NCI-H1092 treated with DMSO at 0.1 percent for 48 hours (cell line): ENCODE measurements at places on chromosomes 2 and 18.

DNA sequence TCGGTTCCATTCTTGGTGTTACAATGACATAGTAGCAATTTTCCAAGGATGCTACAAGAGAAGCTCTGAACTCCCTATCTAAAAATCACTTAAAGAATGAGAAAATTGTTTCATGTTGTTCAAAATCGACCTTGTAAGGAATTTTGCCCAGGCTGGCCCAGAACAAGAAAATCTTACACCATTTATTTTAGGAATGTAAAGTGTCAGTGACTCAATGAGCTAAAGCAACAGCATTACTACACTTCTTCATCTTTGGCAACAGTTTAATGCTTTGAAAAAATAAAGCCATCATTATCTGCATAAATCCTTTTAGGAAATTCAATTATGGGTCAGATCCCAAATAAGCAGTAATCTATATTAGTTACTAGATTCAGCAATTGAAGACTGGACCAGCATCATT is 38.6 kb downstream of the SLC25A12 start:
- DNase-seq = no peak

- no peak for DNase-seq
These were observed 120.6 kb downstream of the CAPN13 start for GRCh38 chr2:30686669-30687068.

- no peak for DNase-seq
These were observed 4.7 kb upstream of the TGFA start for GRCh38 chr2:70558195-70558808.

- DNase-seq = no peak
These were observed 90.1 kb downstream of the SLC66A3 start for GRCh38 chr2:11245322-11245721.

DNA sequence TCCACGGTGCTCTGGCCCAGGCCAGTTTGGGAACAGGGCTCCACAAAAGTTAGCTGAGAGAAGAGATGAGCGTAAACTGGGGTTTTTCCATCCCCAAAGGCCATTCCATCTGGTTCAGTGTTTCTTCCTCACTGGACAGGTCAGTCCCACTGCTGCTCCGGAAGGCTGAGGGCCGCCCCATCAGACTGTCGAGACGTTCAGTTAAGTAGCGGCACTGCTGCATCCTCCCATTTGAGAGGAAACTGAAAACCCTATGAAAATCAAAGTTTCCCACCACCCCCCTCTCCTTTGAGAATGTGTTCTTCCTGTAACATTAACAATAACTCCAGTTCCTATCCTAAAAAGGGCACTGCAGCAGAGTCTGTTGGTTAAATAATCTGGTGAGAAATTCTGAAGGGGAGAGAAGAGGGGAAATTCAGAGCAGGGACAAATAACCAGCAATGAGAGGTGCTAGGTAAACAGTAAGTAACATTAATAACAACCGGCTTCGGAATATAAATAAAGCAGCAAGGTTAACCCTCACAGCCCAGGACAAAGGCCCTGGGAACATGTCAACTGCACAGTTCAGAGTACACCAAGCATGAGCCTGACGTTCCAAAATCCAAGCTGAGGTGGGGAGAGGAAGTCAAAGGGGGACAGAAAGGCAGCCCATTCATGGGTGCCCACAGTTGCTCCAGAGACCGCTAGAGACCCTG is 55.4 kb downstream of the UXS1 start:
- no peak for DNase-seq

DNA sequence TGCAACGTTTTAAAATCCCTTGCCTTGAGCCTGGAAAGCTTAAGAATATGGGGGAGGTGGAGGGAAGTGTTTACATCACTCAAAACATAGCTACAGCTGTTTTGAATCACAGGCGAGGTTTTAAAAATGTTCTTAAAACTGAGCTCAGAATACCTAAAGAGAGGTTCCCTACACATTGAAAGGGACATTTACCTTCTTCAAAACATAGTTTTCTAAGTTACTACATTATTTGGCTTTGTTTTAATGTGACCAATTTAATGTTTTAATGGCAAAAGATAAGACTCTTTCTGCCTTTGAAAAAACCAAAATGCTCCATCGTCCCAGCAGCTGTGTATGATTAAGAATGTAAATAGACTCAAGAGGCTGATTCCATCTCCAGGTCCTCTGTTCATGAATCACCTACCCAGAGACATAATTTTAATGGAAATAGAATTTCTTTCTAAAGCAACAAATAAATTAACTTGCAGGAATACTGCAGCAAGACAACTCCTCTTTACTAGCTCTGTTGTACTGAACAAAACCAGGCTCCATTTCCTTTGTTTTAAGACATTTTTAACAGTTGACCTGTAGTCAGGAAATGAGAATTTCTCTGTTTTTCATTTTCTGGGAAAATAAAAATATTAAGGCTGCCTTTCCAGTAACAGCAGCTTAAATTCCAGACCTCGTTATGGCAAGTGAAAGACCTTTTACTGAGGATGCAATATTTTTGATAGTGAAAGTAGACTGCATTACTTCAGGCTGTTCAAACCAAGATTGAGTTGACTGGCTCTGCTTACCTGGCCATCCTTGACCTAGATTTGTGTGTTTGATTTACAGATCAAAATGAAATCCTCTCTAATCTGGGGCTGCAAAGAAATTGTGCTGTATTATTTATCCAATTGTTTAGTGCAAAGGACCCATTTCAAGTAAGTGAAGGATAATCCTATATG is 33.7 kb upstream of the WDR75 start:
- DNase-seq = peak; percentile 57

- no peak for DNase-seq
These were observed 1560.6 kb upstream of the SLC39A10 start for GRCh38 chr2:194096402-194096801.

DNA sequence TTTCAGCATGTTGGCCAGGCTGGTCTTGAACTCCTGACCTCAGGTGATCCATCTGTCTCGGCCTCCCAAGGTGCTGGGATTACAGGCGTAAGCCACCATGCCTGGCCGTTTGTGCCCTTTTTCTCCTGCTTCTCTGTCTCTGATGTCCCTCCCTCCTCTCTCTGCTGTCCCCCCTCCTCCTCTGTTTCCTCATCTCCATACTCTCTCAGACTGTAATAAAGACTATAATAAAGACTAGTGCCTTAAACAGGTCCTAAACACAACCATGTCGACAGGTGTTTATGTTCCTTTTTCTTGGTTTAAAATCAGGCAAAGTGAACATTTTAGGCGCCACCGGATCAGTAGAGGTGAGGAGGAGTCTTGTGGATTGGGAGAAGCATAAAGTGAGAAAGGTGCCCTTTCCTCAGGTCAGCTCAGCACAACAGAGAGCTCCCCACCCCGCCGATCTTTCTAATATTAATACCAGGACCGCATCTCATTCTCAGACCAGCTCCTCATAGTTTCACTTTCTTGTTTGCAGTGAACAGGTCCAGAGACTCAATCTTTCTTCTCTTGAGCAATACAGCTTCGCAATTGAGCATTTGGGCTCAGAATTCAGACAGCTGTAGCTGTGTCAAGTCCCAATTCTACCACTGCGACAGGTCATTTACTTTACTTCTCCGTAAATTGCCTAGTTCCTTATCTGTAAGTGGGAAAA is 23.7 kb downstream of the TIMM21 start:
- no peak for DNase-seq

GRCh38 chr2:239144713-239144999 is 256.2 kb downstream of the HDAC4 start:
- DNase-seq = no peak

- DNase-seq = no peak
These were observed 93.9 kb downstream of the INHBB start for GRCh38 chr2:120439637-120440384.

DNA sequence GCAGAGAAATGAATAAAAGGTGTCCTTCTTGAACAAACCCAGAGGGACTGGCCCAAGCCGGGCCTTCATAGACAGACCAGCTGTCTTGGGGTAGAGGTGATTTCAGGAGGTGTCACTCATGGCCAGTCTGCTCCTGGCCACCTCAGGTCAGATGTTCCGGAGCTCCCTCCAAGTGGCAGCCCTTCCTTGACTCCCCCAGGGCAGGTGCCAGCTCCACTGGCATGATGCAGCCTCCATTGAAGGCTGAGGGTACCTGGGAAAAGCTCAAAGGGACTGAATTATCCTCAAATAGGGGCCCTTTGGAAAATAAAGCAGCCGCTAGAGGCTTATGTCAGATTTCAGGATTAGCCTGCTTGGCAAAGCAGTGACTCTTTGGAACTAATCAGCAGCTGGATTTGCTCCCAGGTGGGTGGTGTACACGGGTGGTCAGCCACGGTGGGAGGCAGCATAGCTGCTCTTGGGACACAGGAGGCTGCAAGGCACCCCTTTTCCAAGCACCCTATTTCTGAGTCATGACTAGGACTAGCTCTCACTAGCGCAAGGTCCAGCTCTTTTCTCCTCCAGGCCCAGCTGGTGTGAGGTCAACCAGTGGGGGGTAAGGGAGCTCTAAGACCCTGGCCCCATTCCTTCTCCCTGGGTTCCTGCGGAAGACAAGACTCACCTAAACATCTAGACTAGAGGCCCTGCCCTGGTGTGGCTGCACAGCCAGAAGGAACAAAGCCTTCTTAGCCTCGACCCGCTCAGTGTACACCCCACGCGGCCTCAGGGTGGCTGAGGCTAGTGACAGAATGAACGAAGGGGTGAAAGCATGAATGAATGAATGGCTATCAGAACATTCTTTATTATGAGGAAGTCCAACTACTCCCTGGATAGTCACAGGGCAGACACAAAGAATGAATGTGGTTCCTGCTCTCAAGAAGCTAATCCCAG is 29.3 kb downstream of the HS1BP3 start:
- DNase-seq = no peak

DNA sequence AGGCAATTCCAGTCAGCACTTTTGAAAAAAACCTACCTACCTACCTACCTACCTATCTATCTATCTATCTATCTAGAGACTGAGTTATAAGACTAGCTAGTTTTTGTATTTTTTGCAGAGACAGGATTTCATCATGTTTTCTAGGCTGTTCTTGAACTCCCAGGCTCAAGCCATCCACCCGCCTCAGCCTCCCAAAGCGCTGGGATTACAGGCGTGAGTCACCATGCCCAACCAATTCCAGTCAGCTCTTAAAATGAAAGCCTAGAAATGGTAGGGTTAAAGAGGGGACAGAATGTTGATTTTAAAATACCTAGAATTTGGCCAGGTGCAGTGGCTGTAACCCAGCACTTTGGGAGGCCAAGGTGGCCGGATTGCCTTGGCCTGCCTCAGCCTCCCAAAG is 19.1 kb downstream of the MSH2 start:
- DNase-seq = no peak

DNA sequence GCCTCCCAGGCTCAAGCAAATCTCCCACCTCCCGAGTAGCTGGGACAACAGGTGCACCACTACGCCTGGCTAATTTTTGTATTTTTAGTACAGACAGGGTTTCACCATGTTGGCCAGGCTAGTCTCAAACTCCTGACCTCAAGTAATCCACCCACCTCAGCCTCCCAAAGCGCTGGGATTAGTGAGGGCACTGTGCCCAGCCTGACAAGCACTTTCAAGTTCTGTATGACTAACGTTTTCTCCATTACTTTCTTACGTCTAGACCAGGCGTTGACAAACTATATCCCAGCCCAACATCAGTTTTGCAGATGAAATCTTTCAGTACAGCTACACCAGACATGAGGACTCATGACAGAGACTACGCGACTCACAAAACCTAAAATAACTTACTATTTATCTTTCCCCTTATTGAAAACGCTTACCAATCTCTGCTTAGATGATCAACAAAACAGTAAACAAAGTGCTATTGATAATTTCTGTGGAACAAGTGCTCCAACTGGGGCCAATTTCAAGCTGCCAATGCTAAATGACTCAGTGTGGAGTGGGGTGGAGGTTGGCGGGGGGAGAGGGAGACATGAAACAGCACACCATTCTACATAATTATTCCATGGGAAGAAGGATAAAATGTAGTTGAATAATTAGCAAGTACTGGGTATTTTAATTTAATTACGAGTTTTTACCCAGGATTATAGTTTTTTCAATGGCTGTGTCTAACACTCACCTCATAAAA is 59.1 kb downstream of the SAP130 start:
- no peak for DNase-seq
